Central memory CD8-positive, alpha-beta T cell (primary cell): ENCODE measurements at places on chromosomes 12 and 14.

- no peak for DNase-seq
- peaks cover 36% of the 10 kb centered on the region for H3K27me3 ChIP-seq
- no peaks in the 10 kb centered on the region for H3K36me3 ChIP-seq
- H3K4me3 ChIP-seq = no peak overlapping the region
- H3K27ac ChIP-seq = no peak overlapping the region
- no peaks in the 10 kb centered on the region for H3K4me1 ChIP-seq
Measured at GRCh38 chr12:101229841-101230241, 19.8 kb upstream of the SLC5A8 start.

DNA sequence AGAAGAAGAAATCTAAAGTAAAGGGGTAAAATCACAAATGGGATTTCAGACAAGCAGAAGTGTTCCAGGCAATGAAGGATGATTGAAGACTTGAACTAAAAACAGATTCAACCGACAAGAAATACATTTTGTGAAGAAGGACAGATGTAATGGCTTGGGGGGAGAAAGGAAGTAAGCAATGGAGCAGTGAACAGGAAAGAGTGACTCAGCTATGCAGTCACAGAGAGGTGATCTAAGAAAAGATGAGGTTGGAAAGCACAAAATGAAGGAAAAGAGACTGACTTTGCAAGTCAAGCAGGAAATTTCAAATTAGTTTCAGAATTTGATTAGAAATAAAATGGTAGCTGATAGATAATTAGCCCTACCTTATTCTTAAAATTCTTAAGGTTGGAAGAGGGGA is 66.5 kb downstream of the PUS7L start:
- no peak overlapping the region for H3K27ac ChIP-seq
- H3K4me1 ChIP-seq = no peaks in the 10 kb centered on the region
- no peaks in the 10 kb centered on the region for H3K36me3 ChIP-seq
- H3K27me3 ChIP-seq = peaks cover 40% of the 10 kb centered on the region
- no peak for DNase-seq

- peaks cover 46% of the 10 kb centered on the region for H3K36me3 ChIP-seq
- H3K4me3 ChIP-seq = no peak overlapping the region
- DNase-seq = no peak
- H3K27me3 ChIP-seq = no peaks in the 10 kb centered on the region
- peak overlapping the region; percentile 20 for H3K27ac ChIP-seq
- H3K4me1 ChIP-seq = peaks cover 7% of the 10 kb centered on the region
Measured at GRCh38 chr14:34776611-34777010, 62.2 kb upstream of the CFL2 start.

GRCh38 chr12:78191611-78192010 is 360.9 kb downstream of the NAV3 start:
- no peaks in the 10 kb centered on the region for H3K4me1 ChIP-seq
- H3K36me3 ChIP-seq = no peaks in the 10 kb centered on the region
- no peaks in the 10 kb centered on the region for H3K27me3 ChIP-seq

GRCh38 chr12:15276088-15276698 is 46.1 kb upstream of the PTPRO start:
- DNase-seq = no peak
- H3K27ac ChIP-seq = no peak overlapping the region
- peaks cover 1% of the 10 kb centered on the region for H3K36me3 ChIP-seq
- H3K27me3 ChIP-seq = peaks cover 7% of the 10 kb centered on the region
- no peak overlapping the region for H3K4me3 ChIP-seq
- H3K4me1 ChIP-seq = peaks cover 6% of the 10 kb centered on the region

DNA sequence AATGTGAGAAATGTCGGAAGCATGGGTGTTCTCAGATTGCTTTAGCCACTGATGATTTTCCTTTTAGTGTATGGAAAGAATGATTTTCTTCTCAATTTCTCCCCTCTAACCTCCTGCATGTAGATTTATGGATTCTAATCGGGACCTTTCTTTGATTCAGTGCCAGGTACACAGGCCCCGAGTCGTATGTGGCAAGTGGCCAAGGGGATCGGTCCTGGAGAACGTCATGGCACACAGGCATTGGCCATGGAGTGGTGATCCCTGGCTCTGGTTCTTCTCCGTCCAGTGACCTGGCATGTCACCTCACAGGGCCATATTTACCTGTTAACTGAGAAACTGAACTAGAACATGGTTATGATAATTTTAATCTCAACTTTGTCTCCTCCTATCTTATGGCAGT is 58.1 kb downstream of the ETV6 start:
- no peak for DNase-seq
- no peak overlapping the region for H3K27ac ChIP-seq
- H3K4me1 ChIP-seq = peaks cover 20% of the 10 kb centered on the region
- H3K27me3 ChIP-seq = no peaks in the 10 kb centered on the region

DNA sequence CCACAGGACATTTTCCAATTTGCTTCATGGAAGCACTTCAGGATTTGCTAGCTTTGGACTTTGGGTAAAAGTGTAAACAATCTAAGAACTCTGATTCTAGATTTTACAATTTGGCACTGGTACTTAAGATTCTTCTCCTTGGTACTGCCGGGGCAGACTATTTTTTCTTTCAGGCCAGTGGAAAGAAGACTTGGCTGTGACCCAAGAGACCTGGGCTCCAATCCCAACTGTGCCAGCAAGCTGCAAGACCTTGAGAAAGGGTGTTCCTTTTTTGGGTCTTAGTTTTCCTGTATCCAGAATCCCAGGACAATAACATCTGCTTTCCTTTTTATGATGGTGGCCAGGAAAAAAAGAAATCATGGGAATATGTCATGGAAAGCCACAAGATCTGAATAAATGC is 148.1 kb upstream of the CRY1 start:
- no peak overlapping the region for H3K4me3 ChIP-seq
- no peaks in the 10 kb centered on the region for H3K36me3 ChIP-seq
- H3K4me1 ChIP-seq = no peaks in the 10 kb centered on the region
- H3K27ac ChIP-seq = no peak overlapping the region
- H3K27me3 ChIP-seq = peaks cover 77% of the 10 kb centered on the region

- no peak overlapping the region for H3K4me3 ChIP-seq
- peak overlapping the region; percentile 29 for H3K27ac ChIP-seq
- DNase-seq = no peak
- no peaks in the 10 kb centered on the region for H3K27me3 ChIP-seq
Measured at GRCh38 chr12:49646871-49647654, 23.7 kb downstream of the PRPF40B start.

- peaks cover 33% of the 10 kb centered on the region for H3K36me3 ChIP-seq
- H3K4me3 ChIP-seq = peak overlapping the region; percentile 90
- peaks cover 55% of the 10 kb centered on the region for H3K4me1 ChIP-seq
- H3K27me3 ChIP-seq = no peaks in the 10 kb centered on the region
- DNase-seq = no peak
Measured at GRCh38 chr12:57109207-57110103, 1.7 kb downstream of the STAT6 start.

DNA sequence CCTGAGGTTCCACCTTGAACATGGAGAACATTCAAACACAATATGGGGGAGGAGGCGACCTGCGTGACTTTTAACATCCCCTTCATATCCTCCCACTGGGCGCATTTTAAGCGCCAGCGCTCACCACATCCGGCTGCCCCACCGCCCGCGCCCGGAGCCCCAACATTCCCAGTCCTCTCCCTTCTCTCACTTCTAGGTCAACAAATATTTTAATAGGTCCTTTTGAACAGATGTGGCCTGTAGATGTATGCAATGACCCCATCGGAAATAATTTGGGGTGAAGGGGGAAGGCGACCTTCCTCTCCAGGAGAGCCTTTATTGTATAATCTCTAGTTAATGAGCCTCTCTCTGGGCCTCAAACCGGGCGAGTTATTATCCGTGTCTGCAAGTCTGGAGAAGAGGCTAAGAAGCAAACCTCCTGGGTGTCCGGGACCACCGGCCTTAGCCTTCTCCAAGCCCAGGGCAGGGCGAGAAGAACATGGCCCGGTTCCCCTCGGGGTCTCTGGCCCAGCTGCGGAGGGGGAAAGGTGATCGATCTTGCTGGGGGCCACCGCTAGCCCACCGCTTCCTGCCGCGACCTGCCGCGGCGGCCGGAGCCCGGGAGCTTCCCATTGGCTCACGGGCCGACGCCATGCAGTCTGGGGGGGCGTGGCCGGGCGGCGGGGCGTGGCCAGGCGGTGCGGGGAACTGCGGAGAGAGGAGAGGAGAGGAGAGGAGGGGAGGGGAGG is 83.2 kb upstream of the HMGA2 start:
- H3K27me3 ChIP-seq = peaks cover 19% of the 10 kb centered on the region
- peaks cover 2% of the 10 kb centered on the region for H3K36me3 ChIP-seq
- DNase-seq = no peak
- no peak overlapping the region for H3K27ac ChIP-seq
- H3K4me3 ChIP-seq = peak overlapping the region; percentile 78
- H3K4me1 ChIP-seq = peaks cover 11% of the 10 kb centered on the region

DNA sequence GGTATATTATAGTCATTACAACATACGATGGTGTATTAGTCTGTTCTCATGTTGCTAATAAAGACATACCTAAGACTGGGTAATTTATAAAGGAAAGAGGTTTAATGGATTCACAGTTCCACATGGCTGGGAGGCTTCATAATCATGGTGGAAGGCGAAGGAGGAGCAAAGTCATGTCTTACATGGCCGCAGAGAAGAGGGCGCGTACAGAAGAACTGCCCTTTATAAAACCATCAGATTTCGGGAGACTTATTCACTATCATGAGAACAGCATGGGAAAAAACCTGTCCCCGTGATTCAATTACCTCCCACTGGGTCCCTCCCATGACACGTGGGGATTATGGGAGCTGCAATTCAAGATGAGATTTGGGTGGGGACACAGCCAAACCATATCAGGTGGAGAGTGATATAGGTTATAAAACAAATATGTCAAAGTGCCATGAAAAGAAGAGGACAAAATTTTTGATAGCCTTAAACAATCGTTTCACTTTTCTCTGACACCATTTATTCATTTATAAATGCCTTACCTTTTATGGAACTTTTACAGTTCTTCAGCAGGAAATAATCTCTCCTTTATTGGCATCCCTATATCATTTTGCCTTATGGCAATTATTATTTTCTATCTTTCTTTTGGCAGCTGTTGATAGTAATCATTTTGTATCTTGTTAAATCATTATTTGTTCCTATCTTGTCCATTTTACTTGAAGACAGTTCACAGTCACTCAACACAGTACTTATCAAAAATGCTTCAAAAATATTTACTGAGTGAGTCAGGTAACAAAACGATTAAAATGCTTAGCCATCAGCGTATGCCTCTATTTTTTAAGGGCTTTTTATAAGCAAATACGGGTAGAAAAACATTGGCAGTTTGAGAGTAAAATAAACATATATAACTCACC is 196.0 kb downstream of the RAD51B start:
- H3K27me3 ChIP-seq = no peaks in the 10 kb centered on the region
- H3K27ac ChIP-seq = no peak overlapping the region
- no peak for DNase-seq
- no peaks in the 10 kb centered on the region for H3K36me3 ChIP-seq

DNA sequence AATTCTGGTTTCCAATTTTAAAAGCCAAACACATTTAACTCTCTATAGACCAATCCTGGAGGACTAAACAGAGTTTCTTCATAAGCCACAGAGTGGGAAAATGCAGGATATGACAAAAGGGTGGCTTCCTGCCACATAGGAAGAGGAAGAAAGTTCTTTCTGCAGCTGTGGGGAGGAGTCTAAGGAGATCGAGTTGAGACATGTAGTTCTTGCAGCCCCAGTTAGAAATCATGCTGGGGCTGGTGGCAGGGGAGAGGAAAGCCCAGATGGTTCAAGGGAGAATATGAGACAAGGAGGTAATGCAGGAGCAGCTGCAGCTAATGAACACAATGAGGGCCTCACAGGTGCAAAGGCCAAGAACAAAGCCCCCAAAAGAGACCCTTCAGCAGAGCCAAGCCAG is 85.0 kb upstream of the ARID2 start:
- H3K27ac ChIP-seq = no peak overlapping the region
- H3K4me3 ChIP-seq = no peak overlapping the region
- peaks cover 4% of the 10 kb centered on the region for H3K27me3 ChIP-seq
- peaks cover 7% of the 10 kb centered on the region for H3K4me1 ChIP-seq

GRCh38 chr14:50091240-50091913 is 25.0 kb downstream of the VCPKMT start:
- DNase-seq = no peak
- H3K4me1 ChIP-seq = peaks cover 53% of the 10 kb centered on the region
- H3K27ac ChIP-seq = peak overlapping the region; percentile 20
- no peak overlapping the region for H3K4me3 ChIP-seq
- no peaks in the 10 kb centered on the region for H3K27me3 ChIP-seq
